ENCODE measurements at places on chromosomes 5 and 9. TPM values are rescaled to one million over a fixed set of nuclear protein-coding genes. Genes with fewer than 3 reads are reported as not detected.

NR2F1-AS1 gene
- 15.4 TPM for total RNA-seq

SPAAR gene
- not detected for total RNA-seq

PCDH12 gene
- under 0.01 TPM for total RNA-seq

GFPT2 gene
- total RNA-seq, result 233 TPM

OLFML2A gene
- total RNA-seq, result 2.1 TPM

DIPK1B gene
- total RNA-seq, result 0.30 TPM

TTLL11 gene
- 4.6 TPM for total RNA-seq

CTSV gene
- total RNA-seq, result 0.74 TPM

SNCB gene
- not detected for total RNA-seq

C7 gene
- total RNA-seq, result not detected

GRXCR2 gene
- not detected for total RNA-seq

CCDC152 gene
- 0.30 TPM for total RNA-seq

ABL1 gene
- total RNA-seq, result 116 TPM

ACTL7A gene
- not detected for total RNA-seq

ROPN1L gene
- 0.14 TPM for total RNA-seq

SVEP1 gene
- total RNA-seq, result 9.2 TPM

C9orf152 gene
- not detected for total RNA-seq

JAKMIP2 gene
- 5.9 TPM for total RNA-seq

ADRB2 gene
- total RNA-seq, result 0.18 TPM

ANKHD1 gene
- 69.1 TPM for total RNA-seq

NR5A1 gene
- not detected for total RNA-seq

PRDM9 gene
- not detected for total RNA-seq

PCDHGA6 gene
- total RNA-seq, result 4.2 TPM

ZFP2 gene
- 0.55 TPM for total RNA-seq

IL17B gene
- total RNA-seq, result 0.59 TPM

ZDHHC12 gene
- 41.2 TPM for total RNA-seq

PCA3 gene
- not detected for total RNA-seq

C6 gene
- total RNA-seq, result not detected

ZNF883 gene
- total RNA-seq, result 1.2 TPM

SAPCD2 gene
- 5.7 TPM for total RNA-seq

SPINK7 gene
- not detected for total RNA-seq

GALNT12 gene
- total RNA-seq, result 72.3 TPM

HAVCR1 gene
- not detected for total RNA-seq

FOXD4 gene
- under 0.01 TPM for total RNA-seq

INSYN2B gene
- total RNA-seq, result 8.3 TPM

PCSK5 gene
- 10.7 TPM for total RNA-seq

SH3TC2 gene
- total RNA-seq, result 1.2 TPM

AK6 gene
- total RNA-seq, result 59.0 TPM

SPTLC1 gene
- 123 TPM for total RNA-seq

ZNF879 gene
- 2.8 TPM for total RNA-seq

LMX1B gene
- not detected for total RNA-seq

KIF12 gene
- not detected for total RNA-seq

SCGB3A2 gene
- not detected for total RNA-seq

MED27 gene
- 9.8 TPM for total RNA-seq

GMCL2 gene
- total RNA-seq, result not detected

AMACR gene
- total RNA-seq, result 8.6 TPM
